ENCODE measurements at places on chromosomes 3 and 15.

DNA sequence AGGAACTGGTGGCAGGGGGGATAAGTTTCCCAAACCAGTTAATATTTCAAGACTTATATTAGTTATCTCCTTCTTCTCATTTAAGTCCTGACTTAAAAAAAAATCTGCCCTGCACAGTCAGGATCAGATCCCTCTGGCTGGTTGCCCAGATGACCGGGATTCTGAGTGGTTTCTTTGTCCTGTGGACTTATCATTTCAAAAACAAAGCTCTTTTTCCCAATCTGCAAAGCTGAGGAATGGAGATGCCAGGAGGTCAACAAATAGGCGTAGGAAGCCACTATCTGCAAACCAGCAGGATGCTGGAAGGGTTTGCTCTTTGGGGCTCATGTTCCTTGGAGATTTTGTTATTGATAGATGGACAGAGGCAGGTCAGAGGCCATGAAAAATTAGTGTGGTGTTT, 5.8 kb downstream of the C3orf20 start:
- DNase-seq: no peak

DNA sequence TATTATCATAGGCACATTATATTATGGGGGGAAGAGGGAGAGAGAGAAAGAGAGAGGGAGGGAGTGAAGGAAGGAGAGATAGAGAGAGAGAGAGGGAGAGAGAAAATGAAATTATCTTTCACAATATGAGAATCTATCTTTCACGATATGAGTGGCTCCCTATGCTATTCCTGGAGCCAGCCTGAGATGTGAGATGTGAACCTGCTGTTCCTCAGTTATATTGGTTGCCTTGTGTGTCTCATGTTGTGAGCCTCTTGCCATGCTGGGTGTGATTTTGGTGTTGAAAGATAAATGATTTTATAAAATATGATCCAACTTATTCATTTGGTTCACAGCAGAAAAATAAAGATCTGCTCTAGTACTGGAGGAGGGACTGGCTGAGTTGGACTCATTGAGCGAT, 148.7 kb downstream of the PPM1L start:
- no peak for DNase-seq

GRCh38 chr15:56963710-56964109, 45.3 kb downstream of the TCF12 start:
- no peak for DNase-seq

DNA sequence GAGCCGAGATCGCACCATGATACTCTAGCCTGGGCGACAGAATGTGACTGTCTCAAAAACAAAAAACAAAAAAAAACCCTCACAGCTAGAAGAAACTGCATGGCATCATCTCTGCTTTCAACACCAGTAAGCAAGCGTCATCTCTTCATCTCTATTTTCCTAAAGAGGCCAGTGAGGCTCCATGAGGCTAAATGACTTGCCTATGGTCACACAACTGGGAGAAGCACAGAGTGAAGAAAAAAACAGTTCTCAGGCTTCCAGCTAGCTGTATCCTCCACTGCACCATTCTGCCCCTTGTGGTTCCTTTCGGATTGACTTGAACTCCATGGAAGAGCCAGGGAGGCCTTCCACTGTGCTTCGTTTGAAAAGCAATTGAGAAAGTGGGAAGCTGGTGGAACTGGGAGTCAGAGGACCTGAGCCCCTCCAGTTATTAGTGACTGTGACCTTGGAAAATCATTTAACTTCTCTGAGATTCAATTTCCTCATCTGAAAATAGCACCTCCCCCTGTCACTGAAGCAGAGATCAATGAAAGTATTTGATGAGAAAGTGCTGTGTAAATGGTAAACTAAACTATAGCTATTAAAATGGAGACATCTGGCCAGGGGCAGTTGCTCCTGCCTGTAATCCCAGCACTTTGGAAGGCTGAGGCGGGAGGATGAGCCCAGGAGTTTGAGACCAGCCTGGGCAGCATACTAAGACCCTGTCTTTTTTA, 32.1 kb upstream of the DENND4A start:
- DNase-seq: no peak

DNA sequence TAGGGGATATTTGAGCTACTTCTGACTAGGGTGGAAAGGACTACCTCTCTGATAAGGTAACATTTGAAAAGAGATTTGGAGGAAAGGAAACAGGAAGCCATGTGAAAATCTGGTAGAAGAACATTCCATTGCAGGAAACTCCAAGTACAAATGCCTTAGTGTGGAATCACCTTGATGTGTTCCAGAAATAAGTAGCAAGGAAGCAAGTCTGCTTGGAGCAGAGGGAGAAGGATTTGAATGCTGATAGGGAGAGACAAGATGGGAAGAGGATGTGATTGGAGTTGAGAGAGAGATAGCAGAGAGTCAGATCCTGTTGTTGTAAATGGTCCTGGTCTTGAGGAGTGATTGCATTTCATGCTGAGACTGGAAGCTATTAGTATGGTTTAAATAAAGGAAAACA, 335.1 kb upstream of the DCBLD2 start:
- DNase-seq: no peak

GRCh38 chr3:46258525-46258924, 16.3 kb downstream of the CCR3 start:
- no peak for DNase-seq

GRCh38 chr15:82548700-82549099, 8.4 kb upstream of the RPS17 start:
- DNase-seq: peak; percentile 49

GRCh38 chr3:57756528-57757401, 656 bp downstream of the SLMAP start:
- DNase-seq: peak; percentile 50

- no peak for DNase-seq
Measured at GRCh38 chr15:63611177-63611576, 14.0 kb downstream of the FBXL22 start.

- DNase-seq: no peak
Measured at GRCh38 chr15:41258750-41259471, 27.8 kb downstream of the CHP1 start.

- DNase-seq: no peak
Measured at GRCh38 chr15:74829991-74830390, 3.6 kb downstream of the CPLX3 start.

DNA sequence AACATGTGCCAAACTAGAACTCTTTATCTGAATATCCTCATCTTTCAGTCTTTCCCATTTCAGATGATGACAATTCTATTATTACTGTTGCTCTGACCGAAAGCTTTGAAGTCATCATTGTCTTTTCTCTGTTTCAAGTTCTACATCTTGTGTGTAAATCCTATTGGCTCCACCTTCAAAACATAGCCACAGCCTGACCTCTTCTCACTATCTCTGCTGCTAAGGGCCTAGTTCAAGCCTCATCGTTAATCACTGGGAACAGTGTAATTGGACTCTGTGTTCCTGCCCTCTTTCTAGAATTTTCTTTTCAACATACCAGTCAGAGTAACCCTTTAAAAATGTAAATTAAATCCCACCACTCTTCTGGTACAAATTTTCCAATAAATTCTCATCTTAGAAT, 105.1 kb downstream of the OXSM start:
- DNase-seq: no peak

DNA sequence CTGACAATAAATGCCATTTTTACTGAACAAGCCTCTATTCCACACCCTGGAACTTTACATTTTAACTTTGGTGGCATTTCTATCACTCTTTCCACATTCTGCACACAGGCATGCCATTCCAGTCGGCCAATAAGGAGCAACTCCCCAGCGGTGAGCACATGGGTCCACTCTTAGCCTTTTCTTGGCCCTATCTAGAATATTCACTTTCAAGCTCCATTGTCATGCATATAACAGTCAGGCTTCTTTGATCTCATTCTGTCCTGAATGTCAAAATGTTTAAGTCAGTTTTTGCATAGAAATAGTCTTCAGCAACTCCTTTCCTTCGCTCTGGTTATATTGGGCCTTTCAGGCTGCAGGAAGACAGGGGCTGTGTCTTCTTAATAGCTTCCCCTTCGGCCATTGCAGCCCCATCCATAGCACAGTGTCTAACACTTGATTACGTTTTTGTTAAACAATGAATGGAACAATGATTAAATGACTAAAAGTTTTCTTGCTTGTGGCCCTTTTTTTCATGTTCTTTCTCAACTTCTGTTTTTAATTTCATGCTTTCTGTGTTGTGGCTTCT, 427.3 kb downstream of the MFSD1 start:
- DNase-seq: no peak

DNA sequence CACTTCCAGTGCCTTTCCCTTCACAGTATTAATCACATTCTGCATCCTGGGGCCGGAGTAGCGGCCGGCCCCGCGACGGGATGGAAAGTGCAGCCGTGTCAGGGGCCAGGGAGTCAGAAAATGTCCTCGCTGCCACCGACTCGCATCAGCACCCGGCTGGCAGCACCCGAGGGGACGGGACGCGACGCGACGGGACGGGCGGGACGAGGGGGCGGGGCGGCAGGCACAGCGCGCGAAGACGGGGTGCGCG, 353 bp downstream of the ATG3 start:
- DNase-seq: peak; percentile 84

GRCh38 chr3:179565496-179565895, 2.8 kb downstream of the ACTL6A start:
- no peak for DNase-seq

DNA sequence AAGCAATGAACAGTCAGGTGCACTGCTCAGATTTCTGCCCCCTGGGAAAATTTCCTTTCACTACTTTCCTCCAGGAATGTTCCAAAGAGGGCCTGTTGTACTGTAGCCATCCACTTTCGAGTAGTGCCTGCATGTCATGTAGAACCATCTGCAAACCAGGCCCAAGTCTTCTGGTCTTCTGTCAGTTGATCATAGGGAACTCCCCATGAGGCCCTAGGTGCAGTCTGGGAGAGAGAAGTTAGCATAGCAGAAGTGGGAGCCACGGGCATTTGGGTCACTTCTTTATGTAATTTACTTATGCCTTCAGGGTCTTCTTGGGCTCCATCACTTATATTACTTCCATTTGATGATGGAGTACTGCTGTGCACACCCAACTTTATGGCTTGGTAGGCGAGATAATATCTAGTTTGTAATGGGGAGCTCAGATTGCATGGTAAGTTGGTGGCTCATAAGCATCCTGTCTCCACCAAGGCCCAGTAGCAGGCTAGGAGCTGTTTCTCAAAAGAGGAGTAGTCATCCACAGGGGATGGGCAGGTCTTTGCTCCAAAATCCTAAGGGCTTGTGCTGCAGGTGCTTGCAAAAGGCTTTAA, 151.4 kb downstream of the NFKBIZ start:
- DNase-seq: no peak

- DNase-seq: no peak
Measured at GRCh38 chr15:100810229-100810628, 69.4 kb upstream of the ALDH1A3 start.

GRCh38 chr3:57735405-57735804, 20.7 kb upstream of the SLMAP start:
- no peak for DNase-seq

DNA sequence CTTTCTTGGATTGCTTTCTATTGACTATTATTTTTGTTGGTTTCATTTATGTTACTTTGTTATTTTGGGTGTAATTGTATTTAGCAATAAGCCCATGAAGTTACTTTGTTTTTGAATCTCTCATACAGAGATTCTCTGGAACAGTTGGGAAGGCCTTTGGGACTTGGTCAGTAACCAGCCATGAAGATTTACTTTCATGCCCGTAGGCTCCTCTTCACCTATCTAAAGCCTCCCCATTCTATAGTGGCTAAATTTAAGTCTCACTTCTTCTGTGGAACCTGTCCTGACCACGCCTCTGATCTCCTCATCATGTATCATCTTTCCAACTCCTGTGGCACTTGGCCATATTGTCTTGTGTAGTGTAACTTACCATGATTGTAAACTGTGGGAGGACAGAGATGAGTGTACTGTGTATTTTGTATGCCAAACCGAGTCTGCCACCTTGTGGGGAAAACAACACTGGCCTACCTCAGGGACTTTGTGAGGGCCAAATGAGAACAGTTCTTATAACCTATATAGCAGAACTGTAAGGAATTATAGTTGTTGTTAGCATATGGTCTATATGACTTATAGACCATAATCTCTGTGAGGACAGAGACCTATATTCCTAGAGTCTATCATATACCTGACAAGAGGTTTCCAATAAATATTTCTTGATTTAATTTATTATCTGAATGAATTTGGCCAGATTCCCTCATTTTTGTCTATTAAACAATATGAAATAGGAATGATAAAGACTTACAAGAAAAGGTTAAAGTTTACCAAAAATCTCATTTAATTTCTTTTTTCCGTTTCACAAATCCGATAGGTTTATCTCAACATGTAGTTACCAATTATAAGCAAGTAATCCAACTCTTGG, 75.0 kb downstream of the STARD9 start:
- DNase-seq: peak; percentile 67

DNA sequence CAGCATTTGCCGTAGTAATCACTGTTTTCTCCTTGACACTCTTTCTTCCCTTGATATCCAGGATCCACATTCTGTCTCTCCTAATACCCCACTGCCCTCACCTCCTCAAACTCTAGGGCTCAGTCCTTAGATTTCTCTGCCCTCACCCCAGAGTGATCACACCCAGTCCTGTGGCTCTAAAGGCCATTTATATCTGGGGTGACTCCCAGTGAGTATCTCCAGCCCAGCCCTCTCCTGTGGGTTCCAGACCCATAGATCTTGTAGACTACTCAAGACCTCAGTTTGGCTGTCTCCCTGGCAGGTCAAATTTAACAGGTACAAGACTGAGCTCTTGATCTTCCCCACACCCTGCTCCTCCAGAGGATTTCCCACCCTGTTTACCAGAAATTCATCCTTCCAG, 1.3 kb downstream of the GRK7 start:
- DNase-seq: no peak

DNA sequence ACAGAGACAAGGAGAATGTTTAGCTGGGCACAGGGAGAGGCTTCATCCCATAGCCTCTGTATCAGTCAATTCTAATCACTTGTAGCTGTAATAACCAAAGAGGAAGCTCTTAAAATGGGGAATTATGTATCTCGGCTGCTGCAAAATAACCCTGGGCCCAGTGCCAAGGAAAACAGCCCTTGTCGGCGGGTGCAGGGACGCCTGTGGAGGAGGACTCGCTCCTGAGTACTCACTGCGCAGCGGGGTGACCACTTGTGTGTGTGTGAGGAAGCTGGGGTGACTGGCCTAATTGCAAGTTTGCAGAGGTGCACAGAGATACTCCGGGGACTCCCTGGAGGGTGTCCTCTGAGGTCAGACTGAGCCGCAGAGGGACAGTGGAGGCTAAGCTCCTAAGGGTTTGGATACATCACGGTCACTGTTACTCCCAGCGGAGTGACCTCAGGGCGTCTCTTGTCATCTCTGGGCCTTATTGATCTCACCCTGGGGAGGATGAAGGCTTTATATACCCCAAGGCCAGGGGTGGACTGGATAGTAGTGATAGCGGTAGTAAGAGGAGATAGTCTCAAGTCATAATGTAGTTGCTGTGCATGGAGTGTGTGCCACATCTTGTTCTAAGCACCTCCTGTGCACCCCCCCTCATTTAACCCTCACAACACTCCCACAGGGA, 37.2 kb downstream of the SLC6A6 start:
- DNase-seq: no peak

GRCh38 chr3:62805580-62806277, 69.5 kb downstream of the CADPS start:
- DNase-seq: no peak

DNA sequence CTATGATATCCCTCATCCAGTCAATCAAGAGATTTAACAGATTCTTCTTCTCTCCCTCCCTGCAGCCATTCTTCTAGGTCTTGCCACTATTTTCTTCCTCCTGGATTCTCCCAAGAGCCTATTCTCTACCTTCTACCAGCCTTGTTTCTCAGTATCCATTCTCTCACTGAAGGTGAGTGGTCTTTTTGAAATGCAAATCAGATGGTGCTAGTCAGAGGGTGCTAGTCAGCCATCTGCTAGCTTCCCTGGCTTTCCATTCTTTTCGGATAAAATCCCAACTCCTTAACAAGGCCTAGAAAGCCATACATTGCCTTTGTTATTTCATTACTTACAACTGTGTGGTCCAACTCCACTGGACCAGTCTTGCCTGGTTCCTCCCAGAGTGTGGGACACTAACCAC, 734.3 kb upstream of the CFAP20DC start:
- no peak for DNase-seq

Data from activated CD4-positive, alpha-beta T cell treated with anti-CD3 and anti-CD28 coated beads, Interleukin-2, amount 50 U/mL, for 48 hours (primary cell).